ENCODE measurements at places on chromosomes 7 and 10.
A peak's percentile ranks its signal among the peaks of the same experiment; 100 is the strongest.

DNA sequence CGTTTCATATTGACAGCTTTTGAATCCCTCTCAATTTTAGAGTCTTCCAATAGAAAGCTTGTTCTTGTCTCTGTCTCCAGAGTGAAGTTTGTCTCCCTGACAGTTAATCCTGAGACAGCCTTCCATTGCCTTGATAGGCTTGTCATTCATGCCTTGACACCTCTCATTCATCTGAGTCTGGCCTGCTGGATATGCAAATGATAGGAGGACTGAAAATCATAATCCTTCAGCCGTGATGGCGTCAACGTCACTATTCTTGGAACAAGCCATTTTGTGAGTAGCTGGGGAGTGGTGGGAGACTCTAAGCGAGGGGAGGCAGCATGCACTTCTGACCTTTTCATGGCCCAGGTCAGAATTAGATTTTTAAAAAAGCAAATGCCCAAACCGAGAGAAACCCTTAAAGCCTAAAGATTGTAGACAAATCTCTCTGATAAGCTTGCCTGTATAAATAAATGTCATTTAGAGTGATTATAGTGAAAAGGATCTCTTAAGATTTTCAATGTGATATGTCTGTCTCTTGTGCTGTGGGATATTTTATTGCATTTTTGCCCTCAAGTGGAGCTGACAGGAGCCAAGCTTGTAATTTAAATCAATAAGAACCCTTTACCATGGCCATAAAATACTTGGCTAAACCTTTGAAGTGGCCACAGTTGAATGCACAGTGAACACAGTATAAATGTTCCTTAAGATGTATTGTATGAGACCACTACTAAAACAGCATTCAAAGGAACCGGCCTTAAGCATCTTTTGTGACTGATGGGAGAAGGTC lies 148.8 kb downstream of the SNX10 start:
- no peak for DNase-seq

DNA sequence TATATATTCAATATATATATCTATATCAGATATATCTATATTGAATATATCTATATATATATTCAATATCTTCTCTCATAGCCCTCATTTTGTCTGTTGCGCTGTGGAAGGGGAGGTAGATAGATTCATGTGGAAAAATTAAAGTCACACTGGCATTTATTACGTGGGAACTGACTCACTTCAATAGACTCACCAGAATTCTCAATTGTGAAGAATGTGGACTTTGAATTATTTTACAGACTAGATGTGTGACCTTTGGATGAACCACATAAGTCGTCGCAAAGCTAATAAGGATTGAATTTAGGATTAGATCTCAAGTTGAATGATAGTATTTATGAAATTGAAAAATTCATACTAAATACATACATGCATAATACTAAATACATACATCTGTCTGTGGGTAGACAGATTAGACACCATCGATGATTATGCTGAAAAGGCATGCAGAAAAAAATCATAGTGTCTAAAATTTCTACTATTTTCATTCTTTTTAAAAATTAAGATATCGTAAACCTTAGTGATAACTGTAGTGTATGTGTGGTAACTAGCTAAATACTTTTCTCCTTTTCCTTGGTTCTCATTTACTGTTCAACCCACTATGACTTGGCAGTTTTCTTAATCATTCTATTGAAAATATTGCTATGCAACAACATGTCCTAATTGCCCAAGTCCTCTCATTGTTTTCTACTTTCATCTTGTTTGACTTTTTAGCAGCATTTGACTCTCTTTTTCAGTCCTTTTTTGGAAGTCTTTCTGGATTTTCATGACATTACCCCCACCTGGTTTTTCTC lies 61.8 kb upstream of the A1CF start:
- DNase-seq = no peak

- DNase-seq = no peak
These were observed 83.1 kb downstream of the FAS start for GRCh38 chr10:89073719-89074118.

DNA sequence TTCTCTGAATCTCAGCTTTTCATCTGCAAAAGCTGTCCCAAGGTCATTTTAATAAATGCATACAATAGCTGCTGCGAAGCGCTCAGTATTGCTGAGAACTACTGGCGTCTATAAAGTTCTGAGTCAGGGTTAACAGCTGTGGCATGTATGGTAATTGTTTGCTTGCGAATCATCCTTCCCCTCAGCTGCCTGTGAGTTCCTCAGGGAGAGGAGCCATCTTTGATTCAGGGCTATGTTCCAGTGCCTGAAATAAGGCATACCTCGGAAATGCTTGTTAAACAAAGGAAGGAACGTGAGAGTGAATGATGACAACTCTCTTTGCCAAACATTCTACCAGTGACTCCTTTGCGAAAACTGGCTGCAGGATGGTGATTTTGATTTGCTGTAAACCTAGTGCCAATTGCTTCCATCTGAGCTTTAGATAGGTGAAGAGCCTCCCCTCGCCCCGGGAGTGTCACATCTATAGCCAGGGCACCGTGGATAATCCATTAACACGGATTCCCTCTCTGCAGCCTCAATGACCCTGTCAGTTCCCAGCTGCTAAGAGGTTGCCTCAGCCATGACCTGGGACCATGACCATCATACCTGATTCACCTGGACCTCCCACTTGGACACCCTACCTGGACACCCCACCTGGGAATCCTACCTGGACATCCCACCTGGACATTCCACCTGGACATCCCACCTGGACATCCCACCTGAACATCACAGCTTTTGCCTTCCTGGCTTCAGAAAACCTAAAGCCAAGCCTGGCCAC lies 39.6 kb downstream of the GPRIN2 start:
- peak; percentile 60 for DNase-seq

GRCh38 chr7:33779216-33779615 lies 126.1 kb upstream of the BMPER start:
- no peak for DNase-seq

GRCh38 chr10:48257407-48257961 lies 17.0 kb downstream of the FRMPD2 start:
- no peak for DNase-seq

DNA sequence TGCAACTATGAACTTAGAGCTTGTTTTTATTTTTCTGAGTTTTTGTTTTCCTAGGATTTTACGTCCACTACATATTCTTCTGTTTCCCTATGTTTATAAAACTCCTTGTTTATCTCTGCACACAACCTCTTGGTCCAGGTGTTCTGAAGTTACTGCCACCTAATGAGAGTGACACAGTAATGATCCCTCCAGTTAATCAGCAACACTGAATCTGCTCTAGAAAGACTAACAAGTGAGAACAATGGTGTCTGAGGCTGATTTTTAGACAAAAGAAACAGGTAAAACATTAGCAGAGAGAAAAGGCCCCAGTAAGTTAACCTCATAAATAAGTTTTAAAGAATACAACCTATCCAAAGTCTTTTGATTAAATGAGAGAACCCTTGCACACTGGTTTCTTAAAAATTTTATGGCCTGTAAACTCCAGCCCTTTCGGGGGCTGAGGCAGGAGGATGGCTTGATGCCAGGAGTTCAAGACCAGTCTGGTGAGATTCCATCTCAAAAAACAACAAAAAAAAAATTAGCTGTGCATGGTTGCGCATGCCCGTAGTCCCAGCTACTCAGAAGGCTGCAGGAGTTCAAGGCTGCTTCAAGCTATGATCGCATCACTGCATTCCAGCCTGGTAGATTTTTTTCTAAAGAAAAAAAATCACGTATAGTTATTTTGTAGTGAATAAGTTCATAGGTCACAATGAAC lies 397.6 kb downstream of the MAGI2 start:
- no peak for DNase-seq

GRCh38 chr7:30594048-30594539 lies 584 bp upstream of the GARS1 start:
- DNase-seq = no peak

DNA sequence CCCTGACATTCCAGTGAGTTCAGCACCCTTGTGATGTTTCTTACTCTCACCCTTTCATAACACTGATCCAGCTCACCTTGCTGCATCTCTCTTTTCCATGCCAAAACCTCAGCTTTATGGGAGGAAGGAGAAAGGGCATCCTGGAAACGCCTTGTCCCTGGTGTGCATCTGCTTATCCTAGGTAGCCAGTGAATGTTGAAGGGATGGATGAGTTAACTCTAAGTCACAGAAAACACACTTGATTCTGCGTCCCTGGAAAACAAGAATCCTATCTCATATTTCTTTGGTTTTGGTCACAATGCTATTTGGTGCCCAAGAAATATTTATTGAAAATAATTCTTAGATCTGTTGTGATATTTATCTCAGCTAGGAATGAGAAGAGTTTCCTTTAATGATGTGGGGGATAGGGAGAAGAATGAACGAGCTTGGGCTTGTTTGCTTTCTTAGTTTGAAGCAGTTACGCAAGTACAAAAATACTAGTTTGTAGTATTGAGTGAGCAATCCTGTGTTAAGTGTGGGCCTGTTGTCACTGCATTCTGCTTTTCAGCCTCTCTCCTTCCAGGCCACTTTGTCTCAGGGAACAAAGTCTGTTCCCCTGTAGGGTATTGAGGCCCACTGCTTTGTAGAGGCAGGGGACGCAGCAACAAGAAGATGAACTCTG lies 126.5 kb downstream of the ARID5B start:
- DNase-seq = no peak

DNA sequence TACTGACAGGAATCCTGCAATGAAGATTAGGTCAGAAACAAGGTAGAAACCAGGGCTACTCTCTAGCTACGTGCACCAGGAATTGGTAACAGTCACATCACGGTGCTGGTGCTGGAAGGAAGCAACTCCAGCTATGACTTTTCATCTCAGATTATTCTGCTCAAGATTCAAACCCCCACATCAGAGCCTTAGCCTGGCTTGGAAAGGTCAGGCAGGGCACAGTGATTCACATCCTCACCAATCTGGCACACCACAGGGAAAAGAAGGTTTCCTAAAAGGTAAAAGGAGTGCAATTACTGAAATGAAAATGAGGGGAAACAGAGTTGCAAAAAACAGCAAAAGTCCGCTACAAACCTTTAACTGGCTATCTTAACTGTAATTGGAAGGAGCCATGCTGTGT lies 240.2 kb upstream of the NPSR1 start:
- no peak for DNase-seq

GRCh38 chr7:129074994-129075393 lies 20.1 kb upstream of the TNPO3 start:
- DNase-seq = no peak

GRCh38 chr7:118259115-118259514 lies 34.6 kb downstream of the ANKRD7 start:
- no peak for DNase-seq

DNA sequence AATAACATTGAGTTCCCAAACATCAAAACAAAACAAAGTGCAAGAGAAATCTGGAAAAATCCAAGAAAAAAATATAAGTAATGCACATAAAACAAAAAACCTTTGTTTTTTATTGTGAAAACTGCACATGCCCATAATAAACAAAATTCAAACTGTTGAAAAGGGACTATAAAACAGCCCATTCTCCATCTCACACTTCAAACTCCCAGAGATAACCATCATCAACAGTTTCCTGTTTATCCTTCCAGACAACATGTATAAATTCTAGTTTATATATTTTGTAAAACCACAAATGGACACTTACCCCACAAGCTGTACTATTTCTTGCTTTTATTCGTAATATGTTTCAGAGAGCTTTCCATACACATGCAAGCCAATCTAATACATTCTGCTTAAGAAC lies 79.3 kb downstream of the DPY19L1 start:
- no peak for DNase-seq

GRCh38 chr7:27242555-27243339 lies at the start of gene EVX1:
EVX1 (plus strand) TSS chr7:27242802; CDS start chr7:27243031, 229 bp downstream.
- no peak for DNase-seq

- no peak for DNase-seq
These were observed 29.1 kb downstream of the EPC1 start for GRCh38 chr10:32317795-32318357.

DNA sequence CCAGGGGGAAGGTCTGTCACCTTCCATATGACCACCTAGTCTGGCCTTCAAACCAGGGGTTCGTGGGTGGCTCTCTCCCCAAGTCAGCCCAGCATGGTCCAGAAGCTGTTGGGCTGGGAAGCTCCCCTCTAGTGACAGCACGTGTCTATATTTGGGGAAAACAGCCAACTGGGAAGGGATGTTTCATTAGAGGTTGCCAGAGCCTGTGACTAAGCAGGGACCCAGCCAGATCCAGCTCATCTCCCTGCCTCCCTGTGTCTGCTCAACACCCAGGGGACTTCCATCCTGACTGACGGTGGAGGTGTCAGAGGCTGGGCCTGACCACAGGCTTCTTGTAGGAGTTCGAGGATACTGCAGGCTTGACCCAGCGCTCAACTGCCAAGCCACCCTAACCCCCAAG lies 10.5 kb downstream of the STYXL1 start:
- peak; percentile 64 for DNase-seq

DNA sequence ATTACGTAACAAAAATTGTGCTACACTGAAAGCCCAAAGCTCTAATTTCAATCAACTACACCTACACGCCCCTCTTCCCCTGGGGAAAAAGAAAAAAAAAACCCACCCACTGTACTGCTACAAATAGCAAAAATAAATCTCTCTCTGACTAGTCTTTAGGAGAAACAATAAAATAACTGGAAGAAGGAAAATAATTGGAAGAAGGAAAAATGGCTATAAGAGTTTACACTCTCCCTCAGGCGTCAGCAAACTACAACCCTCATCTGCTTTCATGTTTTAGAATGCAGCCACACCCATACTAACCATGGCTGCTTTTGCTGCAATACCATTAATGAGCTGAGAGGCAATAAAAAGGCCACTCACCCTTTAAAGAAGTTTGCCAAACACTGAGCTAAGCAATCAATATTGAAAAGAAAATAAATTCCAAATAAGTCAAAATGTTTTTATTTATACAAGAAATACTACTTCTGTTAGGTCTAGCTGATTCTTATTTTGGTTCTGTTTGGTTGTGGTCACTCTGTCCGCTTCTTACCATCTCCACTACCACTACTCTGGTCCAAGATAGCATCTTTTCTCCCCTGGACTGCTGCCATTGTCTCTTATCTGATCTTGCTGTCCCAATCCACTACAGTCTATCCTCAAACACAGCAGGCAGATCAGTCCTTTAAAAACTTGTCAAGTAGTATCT lies 3.8 kb downstream of the MINDY3 start:
- no peak for DNase-seq

GRCh38 chr10:132798403-132798802 lies 12.5 kb upstream of the NKX6-2 start:
- DNase-seq = no peak

DNA sequence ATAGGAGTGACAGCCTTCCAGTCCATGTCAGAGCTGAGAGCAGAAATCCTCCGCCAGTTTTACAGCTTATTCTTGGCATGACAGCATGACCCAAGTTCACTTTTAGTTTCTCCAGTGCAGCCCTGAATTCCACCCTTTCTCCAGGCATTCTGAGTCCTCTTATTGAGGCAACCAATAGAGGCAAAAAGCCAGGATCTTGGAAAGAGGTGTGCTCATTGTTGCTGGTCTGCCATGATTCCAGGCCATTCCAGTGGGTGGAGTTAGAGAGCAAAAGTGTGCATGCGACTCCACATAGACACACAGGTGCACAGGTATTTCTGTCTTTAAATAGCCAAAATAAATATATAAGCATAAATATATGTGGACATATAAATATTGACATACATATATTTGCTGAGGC lies 224.7 kb upstream of the ADARB2 start:
- no peak for DNase-seq

- no peak for DNase-seq
These were observed 67.3 kb upstream of the UCN3 start for GRCh38 chr10:5297466-5297865.

- no peak for DNase-seq
These were observed 32.3 kb downstream of the PYROXD2 start for GRCh38 chr10:98382691-98383101.
